ENCODE measurements at places on chromosomes 4 and X.

DNA sequence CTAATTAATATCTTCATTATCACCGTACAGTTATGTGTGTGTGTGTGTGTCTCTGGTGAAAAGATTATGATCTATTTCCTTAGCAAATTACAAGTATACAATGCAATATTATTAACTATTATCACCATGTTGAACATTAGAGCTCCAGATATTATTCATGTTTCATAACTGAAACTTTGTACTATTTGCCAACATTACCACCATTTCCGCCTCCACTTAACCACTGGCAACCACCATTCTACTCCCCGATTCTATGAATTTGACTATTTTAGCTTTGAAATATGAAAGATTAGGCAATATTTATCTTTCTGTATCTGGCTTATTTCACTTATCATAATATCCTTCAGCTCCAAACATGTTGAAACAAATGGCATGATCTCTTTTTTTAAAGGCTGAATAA lies 717.9 kb downstream of the ARAP2 start:
- no peak for DNase-seq

- DNase-seq: no peak
Observed at GRCh38 chrX:9374555-9374954, 90.3 kb upstream of the TBL1X start.

GRCh38 chr4:70802928-70803580 lies 36.6 kb downstream of the GRSF1 start:
- DNase-seq: no peak

DNA sequence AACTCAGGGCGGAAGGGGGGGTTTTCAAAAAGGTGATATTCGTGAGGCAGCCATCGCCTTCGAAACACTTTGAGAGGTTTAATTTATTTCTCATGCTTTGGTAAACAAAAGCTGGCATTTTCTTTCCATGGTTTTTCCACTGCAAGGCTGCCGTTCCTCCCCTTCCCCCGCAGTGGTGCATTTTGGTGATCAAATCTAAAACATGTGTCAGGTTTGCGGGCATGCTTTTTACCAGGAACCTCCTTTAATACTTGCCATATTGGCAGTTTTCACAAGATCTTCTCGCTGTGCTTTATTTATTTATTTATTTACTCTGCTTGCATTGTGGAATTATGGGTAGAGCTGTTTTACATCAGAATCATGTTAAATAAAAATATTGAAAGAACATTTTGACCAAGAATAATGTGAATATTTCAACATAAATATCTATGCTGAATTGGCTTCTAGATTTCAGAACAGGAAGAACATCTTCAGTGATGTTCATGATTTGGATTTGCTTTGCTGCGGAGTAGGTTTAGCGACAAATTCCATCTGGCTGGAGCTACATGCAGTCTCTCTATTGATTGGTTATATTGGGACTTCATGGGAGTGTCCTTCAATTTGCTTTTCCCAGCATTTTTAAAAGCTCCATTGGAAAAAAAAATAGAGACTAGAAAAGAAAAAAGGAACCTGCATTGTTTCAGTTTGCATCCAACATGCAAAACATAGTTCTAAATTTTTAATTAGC lies 54.4 kb downstream of the STOX2 start:
- DNase-seq: no peak

DNA sequence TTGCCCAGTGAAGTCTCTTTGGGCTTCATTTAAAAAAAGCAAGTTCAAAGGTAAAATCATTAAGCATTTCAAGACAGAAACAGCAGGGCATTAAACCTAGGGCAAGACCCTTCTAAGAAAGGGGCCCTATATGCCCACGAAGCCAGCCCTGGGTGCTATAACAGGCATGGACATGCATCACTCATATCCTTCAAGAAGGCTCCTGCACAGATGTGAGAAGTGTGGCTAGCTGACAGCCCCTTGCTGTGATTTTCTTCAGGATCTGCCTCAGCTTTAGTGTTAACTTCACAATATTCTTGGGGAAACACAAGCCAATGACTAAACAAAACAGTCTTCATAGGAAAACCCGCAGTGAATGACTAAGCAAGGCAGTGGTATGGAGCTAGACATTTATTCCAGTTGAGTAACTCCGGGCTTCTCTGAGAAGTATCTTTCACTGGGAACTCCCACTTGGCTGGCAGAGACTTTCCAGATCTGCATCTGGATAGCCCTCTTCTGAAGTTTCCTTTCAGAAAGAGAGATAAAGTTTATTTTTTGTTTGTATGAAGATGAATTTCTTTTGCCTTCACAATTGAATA lies 11.9 kb upstream of the MAOA start:
- no peak for DNase-seq

- no peak for DNase-seq
Observed at GRCh38 chrX:103258275-103258674, 3.3 kb upstream of the TCEAL8 start.

- DNase-seq: no peak
Observed at GRCh38 chrX:16772460-16772859, 13.8 kb upstream of the TXLNG start.

GRCh38 chrX:152925835-152926234 lies 28.0 kb downstream of the ZNF185 start:
- DNase-seq: no peak

DNA sequence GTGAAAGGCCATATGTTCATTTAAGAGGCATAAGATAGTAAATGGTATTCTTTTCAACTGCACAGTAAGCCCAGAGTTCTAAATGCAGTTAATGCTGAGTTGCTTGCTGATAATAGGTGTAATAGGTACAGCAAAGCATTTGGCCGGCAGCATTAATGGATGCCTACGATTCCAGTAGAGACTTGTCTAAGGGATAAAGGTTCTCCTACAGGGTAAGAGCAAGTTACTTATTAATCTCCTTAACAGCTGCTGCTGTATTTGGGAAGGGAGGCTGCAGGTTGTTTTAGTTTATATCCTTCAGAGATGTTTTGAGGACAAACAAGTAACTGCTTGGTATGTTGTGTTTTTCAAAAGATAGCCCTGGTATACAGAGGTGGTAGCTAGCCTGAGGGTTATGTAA lies 16.8 kb downstream of the TSPAN7 start:
- DNase-seq: no peak

DNA sequence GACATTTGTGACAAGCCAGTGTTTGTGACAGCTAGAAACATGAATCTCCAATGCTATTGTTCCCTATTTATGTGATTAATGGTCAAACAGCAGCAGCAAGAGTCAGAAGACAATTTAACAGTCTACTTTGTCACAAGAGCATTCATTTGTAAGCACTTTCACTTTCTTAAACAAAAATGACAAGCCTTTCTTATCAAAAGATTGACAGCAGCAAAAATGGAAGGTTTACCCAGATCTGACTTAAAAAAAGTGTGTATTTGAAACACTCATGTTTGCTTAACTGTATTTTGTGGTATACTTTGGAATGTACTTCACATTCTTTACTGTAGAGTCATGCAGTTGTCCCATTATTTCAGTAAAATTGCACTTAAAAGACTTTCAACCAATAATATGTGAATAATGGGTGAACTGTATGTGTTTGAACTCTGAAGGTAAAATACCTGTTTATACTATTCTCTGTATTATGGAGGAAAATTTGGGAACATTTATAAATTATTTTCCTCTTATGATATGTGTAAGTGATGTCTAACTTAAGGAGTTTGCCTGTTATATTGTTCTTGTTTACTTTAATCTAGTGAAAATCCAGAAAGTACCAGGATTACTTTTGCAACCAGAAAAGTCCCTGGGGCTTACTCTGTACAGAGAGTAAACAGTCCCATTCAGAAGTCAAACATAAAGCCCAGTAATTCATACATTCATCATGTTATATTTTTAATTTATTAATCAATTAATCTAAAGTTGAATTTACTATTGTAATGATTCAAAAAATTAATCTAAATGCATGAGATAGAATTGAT lies 314.9 kb upstream of the TRAM1L1 start:
- DNase-seq: no peak

DNA sequence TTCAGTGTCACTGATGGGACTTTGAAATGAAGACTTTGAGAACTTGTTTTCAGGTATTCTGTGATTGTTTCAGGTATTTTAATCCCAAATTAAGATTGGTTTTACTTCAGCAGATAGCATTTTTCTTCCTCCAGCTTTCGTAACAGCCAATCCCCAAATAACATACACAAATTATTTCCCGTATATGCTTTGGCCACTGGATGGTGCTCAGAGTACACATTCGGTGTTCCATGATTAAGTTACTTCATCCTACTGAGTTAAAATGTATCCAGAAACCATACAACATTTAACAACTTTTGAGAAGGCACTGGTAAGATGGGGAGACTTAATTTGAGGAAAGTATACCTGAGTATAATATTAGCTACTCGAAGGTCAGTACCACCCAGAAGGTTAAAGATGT lies 233.4 kb upstream of the FAM47A start:
- no peak for DNase-seq

GRCh38 chr4:24988776-24989175 lies 42.0 kb downstream of the LGI2 start:
- DNase-seq: peak; percentile 32

GRCh38 chr4:55568905-55569504 lies 22.3 kb upstream of the CLOCK start:
- DNase-seq: no peak

All from D721Med (cell line).